CD4-positive, CD25-positive, alpha-beta regulatory T cell (primary cell): ENCODE measurements at places on chromosomes 4 and X.

DNA sequence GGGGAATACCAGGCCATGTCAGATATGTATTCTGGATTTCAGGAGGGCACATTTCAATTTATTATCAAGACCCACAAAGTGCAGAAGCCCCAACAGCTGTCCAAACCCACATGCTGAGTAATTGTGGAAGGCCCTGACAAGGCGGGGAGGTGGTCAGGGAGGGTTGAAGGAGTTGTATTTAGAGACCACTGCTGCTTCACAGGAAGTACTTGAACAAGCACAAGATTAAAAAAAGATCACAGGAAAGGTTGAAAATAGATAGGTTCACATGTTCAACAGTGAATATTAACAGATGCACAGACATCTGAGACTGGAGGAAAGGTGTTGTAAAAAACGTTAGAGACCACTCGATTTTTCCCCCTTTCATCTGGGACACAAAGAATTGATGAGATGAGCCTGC, 17.9 kb downstream of the ATP8A1 start:
- DNase-seq: no peak
- H3K27ac ChIP-seq: no peak overlapping the region
- peaks cover 44% of the 10 kb centered on the region for H3K4me1 ChIP-seq
- H3K4me3 ChIP-seq: peak overlapping the region; percentile 18
- no peaks in the 10 kb centered on the region for H3K36me3 ChIP-seq

GRCh38 chr4:5383191-5383980, 325.0 kb downstream of the EVC2 start:
- H3K27me3 ChIP-seq: no peaks in the 10 kb centered on the region
- no peak overlapping the region for H3K27ac ChIP-seq
- H3K4me3 ChIP-seq: no peak overlapping the region
- H3K4me1 ChIP-seq: no peaks in the 10 kb centered on the region
- DNase-seq: no peak
- no peaks in the 10 kb centered on the region for H3K36me3 ChIP-seq

GRCh38 chr4:97394653-97395052, 748.6 kb downstream of the STPG2 start:
- DNase-seq: no peak
- no peak overlapping the region for H3K27ac ChIP-seq
- no peaks in the 10 kb centered on the region for H3K4me1 ChIP-seq

DNA sequence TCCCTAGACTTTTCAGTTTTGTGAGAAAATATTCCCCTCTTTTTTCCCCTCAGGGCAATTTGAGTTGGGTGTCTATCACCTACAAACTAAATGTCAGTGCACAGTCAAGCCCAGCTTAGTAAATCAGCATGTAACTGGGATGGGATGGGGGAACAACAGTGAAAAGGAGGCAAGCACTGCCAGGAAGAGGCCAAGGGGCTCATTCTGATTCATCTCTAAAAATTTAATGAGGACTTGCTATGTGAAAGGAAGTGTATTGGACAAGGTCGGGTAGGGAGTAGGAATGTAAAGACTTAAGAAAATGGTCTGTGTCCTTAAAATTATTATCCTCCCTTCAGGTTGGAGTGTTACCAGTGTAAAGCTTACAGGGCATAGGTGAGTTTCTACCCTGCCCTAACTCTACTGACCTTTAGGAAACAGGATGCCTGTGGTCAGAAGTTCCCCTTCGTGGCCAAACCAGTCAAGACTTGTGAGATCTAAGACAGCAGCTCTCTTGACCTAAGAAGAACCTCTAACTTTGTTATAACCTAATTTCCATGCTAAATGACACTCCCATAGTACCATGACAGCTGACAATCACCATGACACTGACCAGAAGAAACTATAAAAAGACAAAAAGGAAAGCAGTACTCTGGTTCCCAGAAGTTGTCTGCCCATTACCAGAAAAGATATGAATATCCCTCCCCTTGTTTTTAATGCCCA, 194.4 kb upstream of the LDB2 start:
- no peaks in the 10 kb centered on the region for H3K36me3 ChIP-seq
- no peak overlapping the region for H3K4me3 ChIP-seq
- H3K4me1 ChIP-seq: no peaks in the 10 kb centered on the region
- H3K27me3 ChIP-seq: no peaks in the 10 kb centered on the region
- H3K27ac ChIP-seq: no peak overlapping the region

DNA sequence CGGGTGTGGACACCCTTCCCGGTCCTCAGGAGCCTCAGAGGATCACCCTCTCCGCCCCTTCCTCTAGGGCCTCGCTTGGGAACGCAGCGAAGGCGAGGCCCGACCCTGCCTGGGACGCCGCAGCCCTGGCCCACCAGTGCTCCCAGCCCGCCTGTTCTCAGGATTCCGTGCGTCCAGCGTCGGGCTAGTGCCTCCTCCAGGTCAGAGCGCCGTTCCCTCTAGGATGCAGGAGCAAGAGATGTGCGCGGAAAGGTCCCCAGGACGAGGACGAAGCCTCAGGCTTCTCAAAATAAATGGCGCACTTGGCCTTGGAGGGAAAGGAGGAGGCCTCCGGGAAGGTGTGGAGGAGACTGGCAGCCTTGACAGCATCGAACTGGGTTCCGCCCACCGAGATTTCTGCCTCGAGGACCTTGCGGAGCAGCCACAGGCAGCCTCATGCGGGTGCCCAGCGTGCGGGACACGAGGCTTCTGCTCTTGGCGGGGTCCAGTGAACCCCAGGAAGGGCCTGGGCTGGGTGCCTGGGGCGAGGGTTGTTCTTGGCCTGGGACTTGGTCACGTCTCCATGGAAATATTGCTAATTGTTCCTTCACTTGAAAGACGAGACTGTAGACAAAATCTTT, 35.1 kb downstream of the PITX2 start:
- DNase-seq: no peak
- no peaks in the 10 kb centered on the region for H3K36me3 ChIP-seq
- H3K4me1 ChIP-seq: no peaks in the 10 kb centered on the region
- no peaks in the 10 kb centered on the region for H3K27me3 ChIP-seq
- no peak overlapping the region for H3K27ac ChIP-seq
- no peak overlapping the region for H3K4me3 ChIP-seq

DNA sequence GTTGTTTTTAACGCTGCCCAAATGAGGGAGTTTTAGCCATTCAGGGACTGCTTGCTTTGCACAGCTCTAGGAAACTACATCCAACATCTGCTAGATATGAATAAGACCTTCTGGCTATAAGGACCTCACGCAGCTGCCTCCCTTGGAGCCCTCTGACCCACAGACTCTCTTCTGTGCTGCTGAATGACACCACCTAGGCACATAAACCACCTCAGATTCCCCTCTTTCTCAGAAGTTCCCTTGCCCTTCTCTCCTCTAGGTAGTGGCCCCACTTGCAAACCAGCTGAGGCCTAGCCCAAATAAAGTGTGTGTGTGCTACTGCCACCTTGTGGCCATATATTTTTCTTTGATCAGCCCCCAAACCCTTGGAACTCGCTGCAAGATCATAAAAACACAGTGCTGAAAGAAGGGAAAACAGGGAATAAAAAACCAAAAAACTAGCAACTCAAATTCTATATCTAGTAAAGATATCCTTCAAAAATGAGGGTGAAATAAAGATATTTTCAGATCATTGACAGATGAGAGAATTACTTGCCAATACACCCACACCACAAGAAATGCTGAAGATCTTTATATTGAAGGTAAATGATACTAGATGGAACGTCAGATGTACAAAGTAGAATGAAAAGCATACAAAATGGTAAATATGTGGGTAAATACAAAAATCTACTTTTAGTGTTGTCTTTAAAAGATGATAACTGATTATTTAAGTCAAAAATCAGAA, 265.9 kb downstream of the ADAMTS3 start:
- no peak overlapping the region for H3K4me3 ChIP-seq
- H3K27me3 ChIP-seq: no peaks in the 10 kb centered on the region
- H3K27ac ChIP-seq: no peak overlapping the region
- H3K4me1 ChIP-seq: no peaks in the 10 kb centered on the region
- H3K36me3 ChIP-seq: no peaks in the 10 kb centered on the region

DNA sequence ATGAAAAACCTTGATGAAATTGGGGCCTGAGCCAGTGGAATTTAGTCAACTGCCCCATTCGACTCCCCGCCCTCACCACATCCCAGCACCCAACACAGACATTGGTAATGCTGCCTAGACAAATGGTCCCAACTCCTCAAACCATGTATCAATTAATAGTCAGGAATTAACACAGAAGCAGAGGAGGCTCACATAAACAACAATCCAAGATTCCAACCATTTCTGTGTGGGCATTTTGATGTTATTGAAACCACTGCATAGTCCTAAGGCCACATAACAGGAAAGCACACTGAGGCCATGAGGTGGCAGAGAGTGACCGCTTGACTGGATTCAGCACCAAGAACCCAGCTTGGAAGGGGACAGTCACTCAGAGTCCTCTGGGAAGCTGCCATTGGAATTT, 22.5 kb upstream of the PTCHD1 start:
- H3K27me3 ChIP-seq: no peaks in the 10 kb centered on the region
- no peak overlapping the region for H3K4me3 ChIP-seq
- H3K36me3 ChIP-seq: no peaks in the 10 kb centered on the region
- no peak for DNase-seq
- no peaks in the 10 kb centered on the region for H3K4me1 ChIP-seq
- no peak overlapping the region for H3K27ac ChIP-seq

DNA sequence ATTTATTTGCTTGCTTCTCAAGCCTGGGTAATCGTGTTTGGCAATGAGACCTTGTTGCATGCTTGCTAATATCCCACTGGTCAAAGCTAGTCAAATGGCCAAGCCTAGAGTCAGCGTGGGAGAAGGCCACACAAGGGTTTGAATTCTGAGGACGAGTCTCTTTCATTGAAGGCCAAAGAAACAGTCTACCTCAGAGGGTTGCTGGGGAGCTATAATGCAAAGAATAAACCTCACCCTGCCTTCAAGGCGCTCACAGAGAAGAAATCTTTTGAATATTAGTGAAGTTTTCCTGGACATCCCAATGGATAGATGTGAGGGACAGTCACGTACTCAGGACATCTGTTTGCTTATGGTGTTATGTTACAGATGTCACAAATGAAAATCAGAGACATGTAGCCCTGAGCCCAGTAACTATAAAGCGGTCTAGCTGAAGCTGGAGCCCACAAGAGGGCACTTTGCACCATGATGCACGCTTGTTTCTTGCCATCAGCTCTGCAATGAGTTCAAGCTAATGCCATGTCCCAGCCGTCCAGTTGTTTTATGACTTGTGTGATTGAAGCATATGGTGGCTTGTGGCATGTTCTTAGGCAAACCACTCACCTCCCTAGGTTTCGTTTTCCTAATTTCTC, 1.1 kb upstream of the TLR3 start:
- peaks cover 14% of the 10 kb centered on the region for H3K4me1 ChIP-seq
- peak; percentile 21 for DNase-seq
- H3K27ac ChIP-seq: no peak overlapping the region
- H3K4me3 ChIP-seq: peak overlapping the region; percentile 77
- peaks cover 2% of the 10 kb centered on the region for H3K27me3 ChIP-seq

DNA sequence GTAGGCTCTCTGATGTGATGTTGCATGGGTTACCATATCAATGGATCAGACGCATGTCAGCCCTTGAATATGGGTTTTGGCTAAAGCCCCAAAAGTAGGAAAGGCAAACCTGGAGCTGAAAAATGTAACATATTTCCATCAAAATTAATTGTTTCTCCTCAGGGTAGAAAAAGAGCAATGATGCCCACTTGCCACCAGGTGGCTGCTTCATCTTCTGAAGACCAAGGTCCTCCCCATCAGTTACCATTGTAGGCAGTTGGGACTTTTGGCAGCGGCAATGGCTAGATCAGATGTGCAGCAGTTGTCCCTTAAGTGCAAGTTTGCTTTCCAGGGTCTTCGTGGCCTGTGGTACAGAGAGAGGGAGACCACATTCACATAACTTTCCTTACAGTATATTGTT, 118.2 kb downstream of the NAF1 start:
- H3K27ac ChIP-seq: no peak overlapping the region
- H3K4me1 ChIP-seq: no peaks in the 10 kb centered on the region
- DNase-seq: no peak
- no peaks in the 10 kb centered on the region for H3K36me3 ChIP-seq

- H3K27ac ChIP-seq: no peak overlapping the region
- no peak for DNase-seq
- no peaks in the 10 kb centered on the region for H3K27me3 ChIP-seq
- H3K4me3 ChIP-seq: no peak overlapping the region
These were observed 78.3 kb upstream of the HELT start for GRCh38 chr4:184939978-184940377.

DNA sequence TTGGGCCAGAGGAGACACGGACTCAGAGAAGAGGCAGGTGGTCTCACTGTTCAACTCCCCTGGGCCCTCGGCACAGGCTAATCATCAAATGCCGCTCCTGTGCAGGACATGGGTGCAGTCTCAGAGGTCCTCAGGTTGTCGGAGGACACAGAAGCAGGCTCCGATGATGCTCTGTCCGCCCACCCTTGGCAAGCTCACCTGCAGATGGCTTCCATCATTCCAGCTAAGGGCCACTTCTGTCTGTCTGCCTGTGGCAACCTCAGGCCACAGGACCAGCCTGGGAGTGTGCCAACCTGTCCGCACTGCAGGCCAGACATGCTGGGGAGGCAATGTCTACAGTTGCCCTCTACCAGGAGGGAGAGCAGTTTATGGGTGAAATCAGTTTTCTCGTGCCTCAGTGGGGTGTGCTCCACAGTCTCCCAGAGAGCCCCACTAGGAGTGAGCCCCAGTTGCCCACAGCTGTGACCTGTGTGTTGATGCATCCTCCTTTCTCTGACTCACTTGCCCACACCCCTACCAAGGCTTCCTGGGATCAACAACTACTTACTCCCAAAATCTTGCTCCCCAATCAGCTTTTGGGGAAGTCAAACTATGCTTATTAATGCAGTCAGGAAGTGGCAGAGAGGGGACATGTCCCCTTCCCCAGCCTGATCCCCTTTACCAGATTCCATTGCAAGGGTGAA, 55.9 kb downstream of the HTRA3 start:
- no peak overlapping the region for H3K4me3 ChIP-seq
- no peaks in the 10 kb centered on the region for H3K4me1 ChIP-seq
- no peak overlapping the region for H3K27ac ChIP-seq
- no peaks in the 10 kb centered on the region for H3K27me3 ChIP-seq
- no peaks in the 10 kb centered on the region for H3K36me3 ChIP-seq

GRCh38 chr4:16129336-16129735, 45.5 kb upstream of the PROM1 start:
- no peak for DNase-seq
- no peaks in the 10 kb centered on the region for H3K27me3 ChIP-seq
- no peaks in the 10 kb centered on the region for H3K4me1 ChIP-seq
- H3K36me3 ChIP-seq: no peaks in the 10 kb centered on the region

DNA sequence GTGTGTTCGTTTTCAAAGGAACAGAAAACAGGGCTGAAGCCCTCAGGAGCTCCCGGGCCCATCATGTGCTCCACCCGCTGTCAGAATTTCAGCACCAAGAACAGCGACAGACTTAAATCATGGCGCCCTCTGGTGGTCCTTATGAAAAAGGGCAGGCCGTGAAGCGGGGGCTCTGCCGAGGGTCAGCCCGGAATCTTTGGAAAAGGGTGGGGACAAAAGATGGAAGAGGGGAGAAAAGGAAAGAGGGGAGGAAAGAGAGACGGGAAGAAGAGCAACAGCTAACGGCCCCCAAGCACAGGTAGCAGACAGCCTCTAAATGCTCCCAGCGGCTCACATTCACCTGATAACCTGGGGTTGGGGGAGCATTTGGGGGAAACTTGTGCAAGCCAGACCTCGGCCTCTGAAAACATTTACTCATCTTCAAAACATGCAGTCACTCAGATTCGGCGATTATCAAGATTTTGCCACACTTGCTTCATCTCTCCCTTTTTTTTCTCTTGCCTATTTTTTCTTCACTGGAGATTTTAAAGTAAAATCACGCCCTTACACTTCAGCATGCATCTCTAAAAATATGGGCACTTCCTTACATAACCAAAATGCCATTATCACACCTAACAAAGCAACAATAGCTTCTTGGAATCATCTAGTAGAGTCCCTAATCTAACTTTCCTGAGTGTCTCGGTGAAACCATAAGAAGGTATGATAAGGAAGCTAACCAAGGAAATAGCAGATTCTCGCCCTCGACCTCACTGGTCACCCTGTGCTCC, 28.1 kb upstream of the MAN2B2 start:
- H3K27ac ChIP-seq: no peak overlapping the region
- DNase-seq: peak; percentile 77
- peaks cover 2% of the 10 kb centered on the region for H3K27me3 ChIP-seq
- H3K4me3 ChIP-seq: no peak overlapping the region
